ENCODE measurements at places on chromosomes 2 and 18. TPM values are rescaled to one million over a fixed set of nuclear protein-coding genes. Genes with fewer than 3 reads are reported as not detected.

CHRNG gene
- not detected for total RNA-seq

REG3G gene
- not detected for total RNA-seq

THADA gene
- total RNA-seq, result 21.7 TPM

IL1RN gene
- 0.29 TPM for total RNA-seq

All from A549 treated with AZD2906 at 1 μM for 4 hours (cell line).